ENCODE measurements at places on chromosomes 3 and 15.

DNA sequence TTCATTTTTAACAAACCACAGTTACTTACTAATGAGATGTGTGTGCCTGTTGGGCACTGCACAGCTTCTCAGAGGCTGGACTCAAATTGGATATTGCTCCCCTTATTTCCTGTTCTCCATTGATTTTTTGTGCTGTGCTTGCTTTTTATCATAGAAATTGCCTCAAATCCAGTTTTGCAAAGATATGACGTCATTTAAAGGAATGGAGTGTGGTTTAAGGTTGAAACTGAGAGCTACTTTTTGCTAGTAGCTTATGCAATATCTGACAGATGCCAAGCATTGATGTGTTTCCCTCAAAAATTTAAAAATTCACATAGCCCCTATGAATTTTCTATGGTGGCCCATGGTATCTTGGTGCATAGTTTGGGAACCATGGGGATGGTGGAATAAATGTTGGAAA, 67.7 kb upstream of the ROPN1 start:
- H3K4me3 ChIP-seq: no peak overlapping the region
- H3K27me3 ChIP-seq: peaks cover 2% of the 10 kb centered on the region
- no peaks in the 10 kb centered on the region for H3K4me1 ChIP-seq

GRCh38 chr3:128070898-128071591, 18.8 kb downstream of the SEC61A1 start:
- H3K4me1 ChIP-seq: peaks cover 10% of the 10 kb centered on the region
- H3K36me3 ChIP-seq: peaks cover 71% of the 10 kb centered on the region
- no peak overlapping the region for H3K4me3 ChIP-seq

DNA sequence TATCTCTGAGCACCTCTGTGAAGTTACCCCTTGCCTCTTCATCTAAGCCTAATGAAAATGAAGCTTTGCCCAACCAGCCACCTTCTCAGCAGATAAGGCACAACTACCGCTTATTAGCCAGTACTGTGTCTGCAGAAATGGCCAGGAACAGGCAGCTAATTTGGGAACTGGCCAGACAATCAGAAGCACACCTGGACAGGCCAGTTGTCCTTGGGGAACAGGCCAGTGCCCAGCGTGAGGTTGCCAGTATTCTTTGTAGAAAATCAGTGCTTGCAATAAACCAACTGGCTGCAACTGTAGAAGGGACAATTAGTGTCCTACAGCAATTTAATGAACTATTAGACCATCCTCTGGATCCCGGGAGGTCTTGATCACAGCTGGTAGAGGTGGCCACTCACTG, 10.4 kb upstream of the TMEM87A start:
- no peak for DNase-seq
- H3K36me3 ChIP-seq: peaks cover 45% of the 10 kb centered on the region

DNA sequence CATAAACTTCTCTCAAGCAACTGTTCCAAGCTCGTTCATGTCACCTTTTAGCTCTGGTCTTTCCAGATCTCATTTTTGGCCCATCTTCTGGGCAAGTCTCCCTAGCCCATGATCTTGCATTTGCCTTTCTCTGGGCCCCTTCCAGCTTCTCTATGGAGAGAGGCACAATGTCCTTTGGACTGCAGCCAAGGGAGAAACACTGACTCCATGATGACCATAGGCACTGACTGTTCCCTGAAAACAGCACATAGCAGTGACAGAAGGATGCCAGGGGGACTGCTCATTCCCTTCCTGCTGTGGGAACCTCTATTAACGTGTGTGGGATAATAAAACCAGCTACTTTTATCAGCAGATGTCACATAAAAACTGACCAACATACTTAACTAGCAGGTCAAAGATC, 60.3 kb downstream of the STRIT1 start:
- DNase-seq: no peak
- no peaks in the 10 kb centered on the region for H3K27me3 ChIP-seq
- no peak overlapping the region for H3K4me3 ChIP-seq
- no peaks in the 10 kb centered on the region for H3K36me3 ChIP-seq
- no peak overlapping the region for H3K27ac ChIP-seq

DNA sequence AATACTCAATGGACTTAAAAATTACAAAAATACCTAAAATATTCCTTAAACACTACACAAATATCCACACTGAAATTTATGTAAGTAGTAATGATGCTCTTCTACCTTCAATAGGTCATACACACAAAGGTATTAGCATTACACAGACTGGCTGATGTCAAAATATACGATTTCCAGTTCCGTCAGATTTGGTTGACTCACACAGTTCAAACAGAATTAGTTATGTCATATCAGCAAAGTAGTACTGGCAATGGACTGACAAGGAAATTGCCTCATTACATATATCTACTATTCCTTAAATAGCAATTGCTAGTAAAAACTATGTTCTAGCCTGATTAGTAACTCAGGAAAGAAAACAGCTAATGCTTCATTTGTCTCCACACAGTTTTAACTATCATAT, 70.8 kb downstream of the ADAM10 start:
- H3K4me1 ChIP-seq: no peaks in the 10 kb centered on the region
- H3K27me3 ChIP-seq: no peaks in the 10 kb centered on the region
- DNase-seq: no peak
- no peak overlapping the region for H3K4me3 ChIP-seq
- H3K27ac ChIP-seq: no peak overlapping the region

GRCh38 chr3:111362381-111363009, 179.5 kb upstream of the CD96 start:
- H3K4me1 ChIP-seq: no peaks in the 10 kb centered on the region
- H3K4me3 ChIP-seq: no peak overlapping the region
- H3K27me3 ChIP-seq: no peaks in the 10 kb centered on the region

GRCh38 chr3:64860536-64860870, 172.7 kb upstream of the ADAMTS9 start:
- H3K27me3 ChIP-seq: no peaks in the 10 kb centered on the region
- H3K36me3 ChIP-seq: no peaks in the 10 kb centered on the region
- no peak overlapping the region for H3K27ac ChIP-seq
- no peak for DNase-seq
- H3K4me1 ChIP-seq: no peaks in the 10 kb centered on the region

DNA sequence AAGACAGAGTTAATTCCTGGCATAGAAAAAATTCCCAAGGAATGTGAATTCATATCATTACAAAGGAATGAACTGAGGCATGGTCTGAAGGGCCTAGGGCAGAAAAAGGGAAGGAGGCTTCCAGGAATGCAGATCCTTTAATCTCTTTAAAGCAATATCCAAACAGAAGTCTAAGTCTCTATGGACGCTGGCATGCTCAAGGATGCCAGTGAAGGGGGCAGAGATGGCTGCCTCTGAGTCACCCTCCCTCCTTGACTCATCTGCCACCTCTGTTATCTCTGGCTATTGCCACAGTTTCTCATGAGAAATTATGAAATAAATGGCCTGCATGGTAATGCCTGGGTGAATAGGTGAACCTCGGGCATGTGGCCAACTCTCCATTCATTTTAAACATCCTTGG, 96.3 kb upstream of the BCL6 start:
- DNase-seq: no peak
- H3K27ac ChIP-seq: no peak overlapping the region
- no peaks in the 10 kb centered on the region for H3K27me3 ChIP-seq
- H3K36me3 ChIP-seq: no peaks in the 10 kb centered on the region
- H3K4me1 ChIP-seq: no peaks in the 10 kb centered on the region
- H3K4me3 ChIP-seq: no peak overlapping the region

GRCh38 chr15:94235646-94236045, 4.3 kb downstream of the MCTP2 start:
- H3K27ac ChIP-seq: no peak overlapping the region
- no peaks in the 10 kb centered on the region for H3K36me3 ChIP-seq
- H3K4me3 ChIP-seq: no peak overlapping the region
- DNase-seq: no peak
- H3K27me3 ChIP-seq: no peaks in the 10 kb centered on the region
- H3K4me1 ChIP-seq: peaks cover 16% of the 10 kb centered on the region

GRCh38 chr3:134368751-134369105, 5.5 kb downstream of the AMOTL2 start:
- H3K4me3 ChIP-seq: no peak overlapping the region
- no peak for DNase-seq
- H3K27ac ChIP-seq: no peak overlapping the region
- H3K4me1 ChIP-seq: peaks cover 26% of the 10 kb centered on the region
- no peaks in the 10 kb centered on the region for H3K36me3 ChIP-seq

DNA sequence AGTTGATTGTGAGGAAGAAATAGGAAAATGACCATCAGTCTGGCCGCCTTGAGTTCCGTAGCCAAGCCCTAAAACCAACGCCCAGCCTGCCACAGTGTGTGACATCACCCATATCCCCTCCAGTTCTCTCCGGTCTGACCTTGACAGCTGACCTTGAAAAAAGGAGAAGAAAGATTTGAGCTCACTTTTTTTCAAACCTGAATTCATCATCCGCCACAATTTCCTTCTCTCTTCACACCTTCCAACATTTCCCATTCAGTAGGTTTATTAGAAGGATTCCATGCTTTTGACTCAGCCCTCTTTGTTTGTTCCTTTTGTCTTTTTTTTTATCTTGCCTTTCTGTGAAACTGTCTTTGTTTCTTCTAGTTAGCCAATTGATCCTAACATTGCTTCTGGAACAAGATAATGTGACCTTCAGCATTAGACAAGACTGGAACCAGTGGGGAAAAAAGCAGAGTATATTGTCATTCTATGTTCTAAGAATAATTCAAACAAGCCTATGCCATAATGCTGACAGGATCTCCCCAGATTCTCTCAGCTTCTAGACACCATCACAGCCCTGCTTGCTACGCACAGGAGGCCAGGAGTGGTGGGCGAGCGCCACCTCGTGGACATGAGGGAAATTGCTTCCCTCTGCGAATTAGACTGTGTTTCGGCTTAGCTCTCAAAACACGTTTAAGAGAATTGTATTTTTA, 283.1 kb downstream of the FGF12 start:
- peak; percentile 50 for DNase-seq
- H3K4me3 ChIP-seq: no peak overlapping the region
- no peaks in the 10 kb centered on the region for H3K4me1 ChIP-seq
- H3K27ac ChIP-seq: no peak overlapping the region
- H3K27me3 ChIP-seq: peaks cover 3% of the 10 kb centered on the region

DNA sequence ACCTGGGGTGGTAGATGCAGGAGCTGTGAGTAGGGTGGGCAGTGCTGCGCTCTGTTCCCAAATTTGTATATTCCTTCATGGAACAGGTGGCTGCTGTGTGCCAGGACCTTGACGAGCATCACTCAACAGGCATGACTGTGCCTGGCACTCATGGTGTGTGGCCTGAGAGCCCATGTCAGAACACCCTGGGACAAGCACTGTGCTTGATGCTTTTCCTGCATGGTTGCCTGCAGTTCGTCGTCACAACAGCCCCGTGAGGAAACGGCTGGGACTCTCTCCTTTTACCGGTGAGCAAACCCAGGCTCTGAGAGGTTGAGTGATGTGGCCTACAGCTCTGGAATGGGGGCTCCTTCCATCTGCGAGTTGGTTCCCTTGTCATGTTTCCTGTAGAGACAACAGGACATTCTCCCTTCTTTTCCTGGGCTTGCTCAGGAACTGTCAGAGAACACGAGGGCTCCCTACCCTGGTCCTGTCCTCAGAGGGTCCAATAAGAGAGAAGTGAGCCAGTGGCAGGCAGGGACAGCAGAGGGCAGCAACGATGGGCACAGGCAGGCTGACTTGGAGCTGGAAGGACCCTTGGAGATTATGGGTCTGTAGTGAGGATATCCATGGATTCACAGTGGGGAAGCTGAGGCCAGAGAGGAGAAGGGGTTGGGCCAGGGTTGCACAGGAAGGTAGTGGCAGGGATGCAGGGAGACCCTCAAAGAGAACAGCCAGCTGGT, 37.4 kb downstream of the PRKCD start:
- DNase-seq: no peak
- no peaks in the 10 kb centered on the region for H3K27me3 ChIP-seq
- no peak overlapping the region for H3K4me3 ChIP-seq
- H3K36me3 ChIP-seq: peaks cover under 1% of the 10 kb centered on the region
- no peak overlapping the region for H3K27ac ChIP-seq

GRCh38 chr3:146313746-146314111, 62.8 kb upstream of the PLSCR4 start:
- H3K4me3 ChIP-seq: no peak overlapping the region
- DNase-seq: no peak
- H3K4me1 ChIP-seq: no peaks in the 10 kb centered on the region
- no peak overlapping the region for H3K27ac ChIP-seq
- no peaks in the 10 kb centered on the region for H3K27me3 ChIP-seq
- H3K36me3 ChIP-seq: no peaks in the 10 kb centered on the region

GRCh38 chr3:53229171-53229570, 26.7 kb downstream of the TKT start:
- DNase-seq: no peak
- H3K4me1 ChIP-seq: no peaks in the 10 kb centered on the region
- no peak overlapping the region for H3K27ac ChIP-seq
- H3K4me3 ChIP-seq: no peak overlapping the region

DNA sequence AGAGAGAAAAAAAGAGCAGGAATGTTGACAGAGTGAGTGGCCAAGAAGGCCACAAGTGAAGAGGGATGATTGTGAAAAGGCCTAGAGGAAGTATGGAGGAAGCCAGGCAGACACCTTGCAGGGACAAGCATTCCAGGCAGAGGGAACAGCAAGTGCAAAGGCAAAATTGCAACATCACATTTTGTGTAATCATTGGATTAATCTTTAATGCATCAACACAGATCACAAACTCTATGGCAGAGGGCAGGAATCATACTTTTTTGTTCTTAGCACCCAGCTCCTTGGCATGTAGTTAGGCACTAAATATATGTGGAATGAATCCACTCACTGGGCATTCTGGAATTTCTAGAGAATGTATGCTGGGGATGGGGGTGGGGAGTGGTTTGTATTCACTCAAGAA, 312.1 kb upstream of the PROK2 start:
- no peak overlapping the region for H3K27ac ChIP-seq
- no peak overlapping the region for H3K4me3 ChIP-seq
- peaks cover 22% of the 10 kb centered on the region for H3K4me1 ChIP-seq

- no peak overlapping the region for H3K27ac ChIP-seq
- peaks cover 51% of the 10 kb centered on the region for H3K4me1 ChIP-seq
- no peak for DNase-seq
These were observed 49.3 kb downstream of the CMTM6 start for GRCh38 chr3:32453346-32453745.

DNA sequence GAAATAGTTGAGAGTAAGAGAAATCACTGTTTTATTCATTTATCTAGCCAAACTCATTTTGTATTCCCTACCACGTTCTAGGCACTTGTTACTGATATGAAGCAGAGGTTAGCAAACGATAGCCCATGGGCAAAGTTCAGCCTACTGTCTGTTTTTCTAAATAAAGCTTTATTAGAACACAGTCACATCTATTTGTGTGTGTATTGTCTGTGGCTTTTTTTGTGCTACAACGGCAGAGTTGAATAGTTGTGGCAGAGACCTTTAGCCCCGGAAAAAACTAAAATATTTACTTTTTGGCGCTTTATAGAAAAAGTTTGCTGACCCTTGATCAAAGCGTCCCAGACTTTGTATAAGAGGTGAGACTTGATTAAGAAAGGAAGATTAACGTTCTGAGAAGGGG, 289.1 kb upstream of the CFAP20DC start:
- no peaks in the 10 kb centered on the region for H3K27me3 ChIP-seq
- H3K27ac ChIP-seq: no peak overlapping the region
- DNase-seq: no peak
- no peak overlapping the region for H3K4me3 ChIP-seq
- H3K36me3 ChIP-seq: no peaks in the 10 kb centered on the region
- peaks cover 6% of the 10 kb centered on the region for H3K4me1 ChIP-seq

GRCh38 chr3:132032959-132033358, 1.9 kb downstream of the CPNE4 start:
- DNase-seq: no peak
- no peak overlapping the region for H3K27ac ChIP-seq
- H3K4me3 ChIP-seq: no peak overlapping the region
- H3K36me3 ChIP-seq: no peaks in the 10 kb centered on the region
